AG04449 (cell line): ENCODE measurements at places on chromosomes 5 and 9.

DNA sequence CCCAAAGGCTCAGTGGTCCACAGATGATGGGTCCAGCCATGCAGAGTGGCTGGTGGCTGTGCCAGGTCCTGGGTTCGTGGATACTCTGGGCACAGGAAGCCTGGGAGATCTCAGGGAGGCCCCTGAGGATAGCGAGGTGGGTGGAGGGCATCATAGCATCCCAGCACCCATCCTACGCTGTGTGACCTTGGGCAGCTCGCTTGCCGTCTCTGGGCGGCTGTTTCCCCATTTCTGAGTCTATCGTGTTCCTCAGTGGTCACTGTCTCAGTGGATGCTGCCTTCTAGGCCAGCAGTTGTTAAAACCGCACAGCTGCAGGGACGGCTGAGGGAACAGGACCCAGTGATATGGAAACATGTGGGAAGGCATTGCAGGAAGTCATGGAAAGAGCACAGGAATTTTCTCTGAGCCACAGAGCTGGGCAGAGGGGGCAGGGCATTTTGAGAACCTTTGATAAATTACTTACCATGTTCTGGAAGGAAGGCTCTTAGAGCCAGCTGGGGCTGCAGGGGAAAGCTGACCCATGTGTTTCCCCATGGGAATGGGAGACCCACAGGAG is 86.4 kb upstream of the COL5A1 start:
- DNase-seq = no peak

DNA sequence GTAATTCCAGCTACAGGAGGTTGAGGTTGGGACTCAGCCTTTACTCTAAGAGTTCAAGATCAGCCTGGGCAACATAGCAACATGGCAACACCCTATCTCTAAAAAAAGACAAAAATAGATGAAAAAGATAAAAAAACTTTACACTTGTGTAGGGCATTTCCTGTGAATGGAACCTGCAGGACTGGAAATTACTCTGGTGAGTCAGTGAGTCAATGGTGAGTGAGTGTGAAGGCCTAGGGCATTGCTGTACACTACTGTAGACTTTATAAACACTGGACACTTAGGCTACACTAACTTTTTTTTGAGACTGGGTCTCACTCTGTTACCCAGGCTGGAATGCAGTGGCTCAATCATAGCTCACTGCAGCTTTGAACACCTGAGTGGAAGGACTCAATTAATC is 19.5 kb upstream of the ARSI start:
- DNase-seq = no peak

- DNase-seq = no peak
Observed at GRCh38 chr5:90562341-90562740, 3.7 kb downstream of the ADGRV1 start.

DNA sequence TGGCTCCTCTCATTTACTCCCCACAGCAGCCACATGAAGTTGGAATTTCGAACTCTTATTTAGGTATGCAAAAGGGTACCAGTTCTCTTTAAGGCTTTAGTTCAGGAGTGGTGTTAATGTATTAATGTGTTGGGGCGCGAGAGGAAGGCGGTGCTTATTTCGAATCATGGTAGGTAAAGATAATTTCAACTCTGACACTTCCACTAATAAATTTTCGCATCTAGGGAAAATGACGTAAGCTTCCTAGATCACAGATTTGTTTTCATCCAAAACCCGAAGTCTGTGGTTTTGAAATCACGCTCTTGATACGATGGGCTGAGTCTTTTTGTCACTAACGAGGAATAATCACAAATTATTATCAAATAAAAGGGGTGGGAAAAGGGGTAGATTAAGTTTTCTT is 681 bp downstream of the PPWD1 start:
- no peak for DNase-seq

GRCh38 chr5:177499842-177500241 is 2.4 kb upstream of the PDLIM7 start:
- DNase-seq = no peak

- DNase-seq = no peak
Observed at GRCh38 chr5:102903074-102903871, 148.2 kb downstream of the PAM start.

DNA sequence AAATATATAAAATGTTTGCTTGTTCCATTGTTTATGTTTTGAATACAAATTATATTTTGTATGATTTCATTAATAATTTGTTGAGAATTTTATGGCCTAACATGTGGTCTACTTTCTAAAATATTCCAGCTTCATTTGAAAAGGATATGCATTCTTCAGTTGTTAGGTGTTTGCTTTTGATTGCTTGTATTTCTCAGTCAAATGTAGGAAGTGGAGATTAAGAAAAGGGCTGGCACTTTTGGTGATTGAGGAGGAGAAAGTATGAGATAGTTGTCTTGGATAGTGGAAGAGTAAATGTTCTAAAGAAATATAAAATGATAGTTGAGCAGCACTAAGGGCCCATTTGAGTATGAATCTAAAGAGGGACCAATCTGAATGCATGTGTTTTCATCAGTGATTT is 23.1 kb downstream of the JAK2 start:
- DNase-seq = no peak

DNA sequence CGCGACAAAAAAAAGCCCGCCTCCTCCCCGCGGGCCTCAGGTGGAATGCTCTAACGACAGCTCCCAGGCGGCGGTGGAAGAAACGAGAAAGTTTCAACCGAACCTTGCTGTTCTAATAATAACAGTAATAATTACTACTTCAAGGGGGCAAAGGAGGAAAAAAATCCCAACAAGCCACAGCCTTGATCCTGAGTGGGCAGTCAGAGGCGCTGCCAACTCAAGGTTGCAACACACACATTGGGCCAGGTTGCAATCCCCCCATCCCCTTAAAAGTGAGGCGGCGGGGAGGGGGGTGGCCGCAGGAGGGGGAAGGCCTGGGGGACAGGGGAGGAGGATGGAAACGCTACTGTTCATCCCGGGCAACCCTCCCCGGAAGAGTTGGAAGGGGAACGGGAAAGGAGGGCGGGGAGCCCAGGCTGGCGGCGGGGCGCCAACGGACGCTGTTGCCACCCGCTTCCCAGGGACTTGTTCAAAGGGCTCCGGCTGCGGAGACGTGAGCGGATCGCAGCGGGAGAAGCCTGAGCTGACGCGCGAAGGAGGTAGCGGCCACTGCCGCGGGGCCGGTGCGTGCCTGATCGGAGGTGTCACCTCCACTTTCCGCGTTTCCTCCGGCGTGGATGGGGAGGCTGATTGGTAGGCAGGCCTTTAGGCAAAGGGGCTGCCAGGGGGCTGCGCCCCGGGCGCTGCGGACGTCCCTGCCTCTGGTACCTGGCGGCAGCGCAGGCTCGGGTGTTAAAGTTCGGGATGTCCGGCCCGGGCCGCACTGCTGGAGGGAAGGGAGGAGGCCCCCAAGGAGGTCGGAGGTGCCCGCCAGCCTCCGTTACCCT is 647 bp downstream of the SMARCA2 start:
- no peak for DNase-seq

- no peak for DNase-seq
Observed at GRCh38 chr5:176542596-176543427, 5.6 kb upstream of the RNF44 start.

- no peak for DNase-seq
Observed at GRCh38 chr5:110932755-110933488, 138.6 kb upstream of the TSLP start.

DNA sequence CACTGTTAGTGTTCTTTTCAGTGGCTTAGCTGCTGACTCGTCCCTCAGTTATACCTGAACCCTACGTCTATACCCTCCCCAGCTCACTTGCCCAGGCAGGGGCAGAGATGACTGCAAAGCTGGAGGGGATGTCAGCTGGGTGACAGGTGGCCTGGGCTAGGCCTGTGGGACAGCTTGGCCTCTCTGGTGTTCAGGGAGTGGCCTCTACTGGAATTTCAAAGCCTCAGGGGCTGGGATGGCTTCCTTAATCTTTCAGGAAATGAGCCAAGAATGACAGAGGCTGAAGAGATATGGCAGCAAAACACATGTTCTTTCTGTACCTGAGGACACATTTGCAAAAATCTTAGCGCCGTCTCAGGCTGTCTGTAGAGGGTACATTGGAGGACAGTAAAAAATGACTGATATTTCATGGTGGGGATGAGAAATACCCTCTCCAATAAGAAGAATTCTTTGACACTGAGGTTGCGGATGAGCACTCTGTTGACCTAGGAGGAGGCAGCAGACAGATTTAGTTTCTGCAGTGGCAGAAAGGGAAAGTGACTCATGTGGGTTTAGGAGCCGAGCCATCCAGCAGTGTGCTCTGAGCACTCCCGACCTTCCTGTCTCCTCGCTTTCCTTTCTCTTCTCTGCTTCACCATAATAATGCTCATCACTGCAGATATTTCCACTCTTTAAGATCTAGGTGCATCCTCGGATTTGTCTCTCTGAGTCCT is 54.4 kb downstream of the ENTREP1 start:
- no peak for DNase-seq

- no peak for DNase-seq
Observed at GRCh38 chr5:146441896-146442295, 5.2 kb upstream of the TCERG1 start.

GRCh38 chr5:56346741-56347535 is 113.8 kb upstream of the ANKRD55 start:
- DNase-seq = peak; percentile 71

DNA sequence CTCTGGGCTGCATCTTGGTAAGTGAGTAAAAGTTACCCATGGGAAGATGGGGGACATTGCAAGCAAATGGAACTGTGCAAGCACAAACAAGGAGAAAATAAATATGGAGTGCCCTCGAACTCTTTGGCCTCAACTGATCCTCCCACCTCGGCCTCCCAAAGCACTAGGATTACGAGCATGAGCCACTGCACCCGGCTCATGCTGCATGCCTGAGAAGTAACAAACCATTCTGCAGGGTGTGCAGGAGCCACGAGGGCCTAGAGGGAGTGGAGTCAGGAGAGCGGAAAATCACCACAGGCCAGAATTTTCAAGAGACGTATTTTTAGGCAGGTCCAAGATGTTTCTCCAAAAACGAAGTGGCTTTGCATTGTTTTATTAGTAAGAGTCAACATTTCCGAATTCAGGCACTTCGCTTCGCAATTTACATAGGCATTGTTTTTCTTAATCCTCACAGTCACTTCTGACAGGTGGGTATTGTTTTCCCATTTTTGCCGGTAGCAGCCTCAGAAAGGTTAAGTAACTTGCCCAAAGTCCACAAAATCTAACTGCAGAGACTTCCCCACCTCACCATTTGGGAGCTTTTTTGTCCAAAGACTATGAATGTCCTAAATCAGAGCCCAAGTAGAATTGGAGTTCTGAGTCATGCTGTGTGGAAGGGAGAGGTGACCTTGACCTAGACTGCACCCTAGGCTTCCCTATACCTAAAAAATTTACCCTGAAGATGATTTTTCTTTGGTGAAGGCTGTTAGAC is 230.2 kb downstream of the NR3C1 start:
- DNase-seq = no peak

DNA sequence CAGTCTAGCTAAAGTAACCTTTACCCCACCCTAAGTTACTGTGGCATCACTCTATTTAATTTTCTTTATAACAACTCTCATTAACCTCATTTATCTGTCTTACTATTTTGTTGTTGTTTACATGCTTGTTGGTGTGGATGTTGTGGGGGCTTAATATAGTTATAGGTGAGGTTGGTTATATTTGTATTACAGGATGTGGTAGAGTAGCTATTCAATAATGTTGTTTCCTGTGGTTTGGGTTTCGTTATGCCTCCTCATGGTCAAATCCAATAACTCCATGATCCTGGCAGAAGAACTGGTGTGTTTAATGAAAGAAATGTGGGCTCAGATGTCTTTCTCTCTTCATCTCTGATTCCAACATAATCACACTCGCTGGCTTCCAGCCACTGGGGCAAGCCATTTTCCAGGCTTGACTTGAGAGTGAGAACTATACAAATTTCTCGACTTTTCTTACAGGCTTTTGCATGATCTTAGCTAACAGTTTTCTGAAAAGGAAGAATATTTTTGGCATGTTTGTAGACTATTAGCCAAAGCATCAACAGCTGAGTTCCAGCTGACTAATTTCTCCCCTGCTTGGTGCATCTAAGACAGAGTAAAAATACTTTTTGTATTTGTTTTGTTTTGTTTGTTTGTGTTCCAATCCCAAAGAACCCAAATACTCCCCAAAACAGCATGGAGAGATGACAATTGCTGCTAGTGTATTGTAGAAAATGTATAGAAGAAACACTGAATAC is 303.7 kb upstream of the PAPPA start:
- DNase-seq = no peak

- no peak for DNase-seq
Observed at GRCh38 chr9:77374266-77374665, 196.9 kb downstream of the VPS13A start.

- DNase-seq = no peak
Observed at GRCh38 chr9:18921366-18922075, 111.5 kb downstream of the SAXO1 start.

- no peak for DNase-seq
Observed at GRCh38 chr9:126860077-126860756, at the start of gene ZBTB34. Gene ZBTB34 (plus strand): TSS chr9:126860639. CDS start chr9:126879400, 18,761 bp downstream.

DNA sequence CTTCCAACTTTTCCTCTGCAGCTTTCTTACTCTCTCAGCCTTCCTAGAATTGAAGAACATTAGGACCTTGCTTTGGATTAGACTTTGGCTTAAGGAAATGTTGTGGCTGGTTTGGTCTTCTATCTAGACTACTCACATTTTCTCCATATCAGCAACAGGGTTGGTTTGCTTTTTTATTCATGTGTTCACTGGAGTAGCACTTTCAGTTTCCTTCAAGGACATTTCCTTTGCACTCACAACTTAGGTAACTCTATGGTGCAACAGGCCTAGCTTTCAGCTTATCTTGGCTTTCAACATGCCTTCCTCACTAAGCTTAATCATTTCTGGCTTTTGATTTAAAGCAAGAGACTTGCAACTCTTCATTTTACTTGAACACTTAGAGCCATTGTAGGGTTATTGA is 153.1 kb downstream of the CCDC192 start:
- no peak for DNase-seq

DNA sequence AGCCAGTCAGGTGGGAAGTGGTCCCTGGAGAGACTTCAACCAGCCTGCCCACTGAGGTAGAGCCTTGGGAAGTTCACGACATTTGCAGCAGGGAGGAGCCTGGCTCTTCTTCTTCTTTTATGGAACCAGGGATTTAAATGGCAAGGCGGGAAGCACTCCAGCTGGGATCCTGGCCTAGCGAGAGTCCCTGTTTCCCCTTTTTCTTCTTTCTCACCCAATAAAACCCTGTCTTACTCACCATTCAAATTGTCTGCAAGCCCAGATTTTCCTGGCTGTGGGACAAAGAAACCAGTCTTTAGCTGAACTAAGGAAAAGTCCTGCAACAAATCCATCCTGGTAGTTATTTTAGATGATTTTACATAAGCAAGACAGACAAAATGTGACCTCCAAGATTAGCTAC is 503.7 kb downstream of the CDH10 start:
- no peak for DNase-seq

GRCh38 chr9:110996436-110997220 is 41.6 kb downstream of the LPAR1 start:
- DNase-seq = peak; percentile 38

- no peak for DNase-seq
Observed at GRCh38 chr9:135230817-135231520, 143.5 kb downstream of the OLFM1 start.

DNA sequence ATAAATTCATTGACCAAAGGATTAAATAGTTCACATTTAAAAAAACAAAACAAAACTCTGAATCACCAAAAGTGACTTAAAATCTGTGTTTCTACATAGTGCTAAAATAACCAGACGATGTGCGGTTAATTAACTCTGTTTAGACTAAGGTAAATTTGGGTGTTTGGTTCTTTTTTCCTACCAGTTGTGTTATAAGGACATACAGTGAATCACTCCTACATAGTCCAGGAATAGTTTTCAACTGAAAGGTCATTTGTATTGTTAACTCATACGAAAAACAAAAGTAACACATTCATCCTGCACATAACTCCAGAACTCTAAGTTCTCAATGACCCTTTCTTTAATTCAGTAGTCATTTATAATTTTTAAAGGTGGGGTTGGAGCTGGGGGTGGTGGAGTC is 203.7 kb downstream of the GLIS3 start:
- DNase-seq = no peak

GRCh38 chr5:137627706-137628105 is 108.2 kb downstream of the KLHL3 start:
- DNase-seq = no peak
